ENCODE measurements at places on chromosomes 11 and 22.

DNA sequence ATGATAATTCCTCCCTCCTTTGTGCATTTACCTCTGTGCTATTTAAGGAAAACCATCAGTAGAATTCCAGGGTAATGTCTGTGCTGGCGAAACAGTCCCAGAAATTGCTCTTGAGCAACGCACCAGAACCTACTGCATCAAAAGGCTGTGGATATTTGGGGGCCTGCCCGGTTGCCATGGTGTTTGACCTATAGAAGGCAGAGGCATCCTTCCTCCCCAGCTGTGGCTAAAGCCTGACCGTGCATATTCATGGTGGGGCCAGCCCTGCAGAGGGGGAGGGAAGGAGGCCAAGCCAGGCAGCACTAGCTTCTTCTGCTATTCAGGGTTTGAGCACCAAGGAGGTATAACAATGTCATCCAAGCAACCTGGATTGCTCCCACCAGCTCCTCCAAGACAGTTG lies 215.0 kb upstream of the E2F8 start:
- no peak for DNase-seq

DNA sequence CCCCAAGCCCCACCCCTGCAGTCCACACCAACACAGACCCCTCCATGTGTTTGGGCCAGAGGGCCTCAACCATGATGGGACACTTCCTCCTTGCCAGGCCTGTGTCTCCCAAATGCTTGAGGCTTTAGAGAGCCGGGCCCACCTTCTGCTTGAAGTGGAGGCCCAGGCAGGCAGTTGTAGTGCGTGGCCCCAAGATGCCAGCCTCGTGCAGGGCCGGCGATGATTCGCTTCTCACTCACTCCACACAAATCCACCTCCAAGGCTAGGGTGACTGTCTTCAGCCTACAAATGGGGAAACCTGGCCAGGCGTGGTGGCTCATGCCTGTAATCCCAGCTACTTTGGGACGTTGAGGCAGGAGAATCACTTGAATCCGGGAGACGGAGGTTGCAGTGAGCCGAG lies 5.7 kb downstream of the PRR5 start:
- no peak for DNase-seq

GRCh38 chr11:123904932-123905331 lies 3.0 kb downstream of the OR8D4 start:
- DNase-seq, result no peak

GRCh38 chr11:102254047-102254446 lies 63.2 kb upstream of the BIRC3 start:
- no peak for DNase-seq

DNA sequence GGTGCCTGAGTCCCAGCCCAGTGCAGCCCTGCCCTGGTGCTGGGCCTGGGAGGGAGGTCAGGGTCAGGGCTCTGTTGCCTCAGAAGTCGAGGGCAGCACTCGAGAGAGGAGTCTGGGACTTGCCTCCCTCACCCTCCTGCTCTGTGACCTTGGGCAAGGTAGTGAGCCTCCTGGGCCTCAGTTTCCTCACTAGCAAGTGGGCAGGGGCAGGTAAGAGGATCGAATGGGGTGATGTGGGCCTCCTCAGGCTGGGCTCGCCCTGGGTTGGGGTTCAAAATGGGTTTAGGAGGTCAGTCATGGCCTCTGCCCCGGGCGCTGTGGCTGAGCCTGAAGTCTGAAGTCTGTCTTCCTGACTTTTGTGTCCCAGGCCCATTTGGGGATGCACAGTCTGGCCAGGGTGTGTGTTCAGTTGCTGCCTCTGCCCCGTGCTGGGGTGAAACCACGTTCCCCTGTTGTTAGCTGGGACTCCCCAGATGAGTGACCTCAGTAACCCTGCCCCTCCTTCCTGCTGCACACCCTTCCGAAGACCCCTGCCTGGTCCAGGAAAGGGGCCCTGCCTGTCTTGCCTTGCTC lies 40.9 kb upstream of the CELSR1 start:
- no peak for DNase-seq

GRCh38 chr11:1792461-1792860 lies 28.7 kb upstream of the CTSD start:
- peak; percentile 52 for DNase-seq

DNA sequence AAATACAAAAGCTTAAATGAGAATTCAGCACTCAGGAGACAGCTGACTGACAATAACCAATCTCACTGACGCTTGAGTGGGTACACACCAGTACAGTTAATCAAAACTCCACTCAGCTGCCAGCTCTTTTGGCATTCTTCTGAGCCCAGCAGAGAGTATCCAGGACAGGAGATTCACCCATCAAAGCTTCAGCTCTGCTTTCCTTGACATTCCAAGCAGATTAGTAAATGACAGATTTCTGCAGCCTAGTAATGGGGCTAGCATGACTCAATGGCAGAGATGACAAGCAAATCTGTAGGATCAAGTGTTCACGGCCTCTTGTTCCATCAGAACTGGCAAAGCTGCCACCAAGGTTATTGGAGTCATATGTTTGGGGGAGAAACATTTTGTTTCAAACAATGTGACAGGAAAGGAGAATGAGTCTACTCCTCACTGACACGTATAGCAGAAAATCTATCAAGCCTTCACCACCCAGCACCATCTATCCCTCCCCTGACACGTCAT lies 420.0 kb downstream of the DYNC2H1 start:
- no peak for DNase-seq

GRCh38 chr22:21022955-21023614 lies 8.1 kb downstream of the P2RX6 start:
- no peak for DNase-seq
